Activated gamma-delta T cell treated with Interleukin-2 at 50 U/mL for 16 hours (primary cell): ENCODE measurements at places on chromosomes 7 and 10.

- no peak for DNase-seq
Measured at GRCh38 chr7:32574626-32575025, 79.3 kb downstream of the AVL9 start.

DNA sequence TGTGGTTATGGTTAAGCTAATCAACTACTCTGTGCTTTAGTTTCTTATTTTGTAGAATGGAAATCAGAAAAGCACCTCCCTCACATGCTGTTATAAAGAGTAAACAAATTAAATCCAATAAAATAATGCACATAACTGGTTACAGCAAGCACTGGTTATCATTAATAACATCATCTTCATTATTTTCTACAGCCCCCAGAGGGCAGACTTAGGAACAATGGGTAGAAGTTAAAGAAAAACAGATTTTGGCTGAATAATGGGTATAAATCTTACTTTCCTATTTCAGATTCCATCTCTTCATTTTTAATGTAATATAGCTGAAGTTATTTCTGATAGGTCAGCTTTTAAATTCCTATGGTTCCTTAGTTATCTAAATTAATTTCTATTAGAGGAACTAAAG lies 126.5 kb downstream of the DOCK4 start:
- DNase-seq, result no peak

- DNase-seq, result no peak
Measured at GRCh38 chr10:75165684-75166622, 44.6 kb upstream of the VDAC2 start.

DNA sequence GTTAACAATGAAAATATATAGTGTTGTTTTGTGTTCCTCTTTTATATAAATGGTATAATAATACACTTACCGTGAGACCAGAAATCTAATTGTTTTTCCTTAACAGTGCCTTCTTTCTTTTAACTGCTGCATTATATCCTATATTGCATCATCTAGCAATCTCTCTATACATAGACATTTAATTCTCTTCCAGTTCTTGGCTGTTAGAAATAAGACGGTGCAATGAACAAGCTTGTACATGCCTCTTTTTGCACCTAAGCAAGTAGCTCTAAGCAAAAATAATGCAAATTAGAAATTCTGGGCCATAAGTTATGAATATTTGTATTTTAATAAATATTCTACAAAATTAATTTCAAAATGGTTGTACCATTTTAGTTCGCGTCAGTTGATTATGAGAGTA lies 55.9 kb upstream of the AHR start:
- DNase-seq, result no peak

- DNase-seq, result no peak
Measured at GRCh38 chr7:99594948-99595745, 2.9 kb upstream of the TMEM225B start.

DNA sequence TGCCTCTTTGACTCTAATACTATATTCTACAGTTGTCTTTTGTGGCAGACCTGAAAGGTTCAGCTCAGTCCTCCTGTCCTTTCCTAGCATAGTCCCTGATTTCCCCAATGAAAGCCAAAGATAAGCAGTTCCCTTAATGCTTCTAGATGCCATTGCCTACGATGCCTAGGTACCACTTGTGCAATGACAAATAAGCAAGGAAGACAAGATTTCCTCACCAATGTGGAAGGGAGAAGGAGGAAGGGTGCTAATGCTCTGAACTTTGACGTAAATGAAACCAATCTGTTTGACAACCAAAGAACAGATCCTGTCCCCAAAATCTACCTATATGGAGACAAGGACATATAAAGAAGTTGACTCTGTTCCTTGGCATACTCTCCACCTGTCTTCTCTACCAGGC lies 393.3 kb downstream of the KCNMA1 start:
- DNase-seq, result no peak

- DNase-seq, result no peak
Measured at GRCh38 chr10:72044417-72045041, 43.8 kb downstream of the SPOCK2 start.

DNA sequence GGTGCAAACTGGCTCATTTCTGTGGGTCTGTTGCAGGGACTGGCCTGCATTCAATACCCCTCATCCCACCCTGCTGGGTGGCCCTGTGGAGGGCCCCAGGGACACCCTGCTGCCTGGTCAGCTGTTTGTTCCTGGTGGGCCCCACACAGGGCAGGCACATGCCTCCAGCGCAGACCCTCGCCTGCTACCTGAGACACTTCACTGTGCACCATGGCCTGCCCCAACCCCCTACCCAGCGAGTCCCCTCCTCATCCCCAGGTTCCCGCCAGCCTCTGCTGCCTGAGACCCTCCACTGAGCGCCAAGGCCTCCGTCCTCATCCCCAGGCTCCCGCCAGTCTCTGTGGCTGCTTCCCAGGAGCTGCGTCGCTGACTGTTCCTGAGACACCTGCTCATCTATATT lies 16.8 kb downstream of the GPR146 start:
- no peak for DNase-seq

- no peak for DNase-seq
Measured at GRCh38 chr7:101902680-101903514, 85.5 kb downstream of the CUX1 start.

GRCh38 chr7:1936531-1937251 lies 266.6 kb downstream of the ELFN1 start:
- DNase-seq, result no peak

GRCh38 chr7:158001621-158002320 lies 585.9 kb downstream of the PTPRN2 start:
- DNase-seq, result no peak

DNA sequence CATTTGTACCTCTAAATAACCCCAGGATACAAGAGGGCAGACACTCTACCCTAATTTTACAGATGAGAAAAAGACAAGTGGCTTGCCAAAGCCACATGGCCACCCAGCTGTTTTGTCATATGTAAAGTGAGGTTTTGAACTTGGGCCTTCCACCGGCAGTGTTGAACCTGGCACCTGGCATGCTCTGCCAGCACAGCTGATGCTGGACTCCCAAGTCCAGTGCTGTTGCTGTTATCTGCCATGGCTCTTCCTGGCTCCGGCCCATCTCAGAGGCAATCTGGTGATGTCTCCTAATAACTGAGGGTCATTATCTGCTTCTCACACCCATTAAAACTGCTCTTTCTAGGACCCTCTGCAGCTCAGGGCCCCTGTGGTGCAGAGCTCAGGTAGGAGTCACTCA lies 25.0 kb downstream of the BCCIP start:
- no peak for DNase-seq

- no peak for DNase-seq
Measured at GRCh38 chr10:87657371-87657770, 2.3 kb upstream of the PAPSS2 start.

- DNase-seq, result no peak
Measured at GRCh38 chr7:142089035-142089434, 22.5 kb upstream of the MGAM2 start.

DNA sequence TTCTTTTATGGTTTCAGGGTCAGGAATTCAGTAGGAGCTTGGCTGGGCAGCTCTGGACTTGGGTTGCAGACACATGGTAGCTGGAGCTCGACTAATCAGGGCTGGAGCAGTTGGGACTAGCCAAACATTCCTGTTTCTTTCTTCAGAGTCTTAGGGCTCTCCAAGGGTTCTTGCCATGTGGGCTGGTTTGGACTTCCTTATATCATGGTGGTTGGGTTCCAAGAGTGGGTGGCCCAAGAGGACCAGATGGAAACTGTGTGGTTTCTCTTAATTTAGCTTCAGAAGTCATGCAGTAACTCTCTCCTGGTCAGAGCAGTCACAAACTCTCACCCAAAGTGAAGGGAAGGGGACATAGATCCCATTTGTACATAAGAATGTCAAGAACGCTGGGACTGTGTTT lies 270.1 kb upstream of the FZD1 start:
- no peak for DNase-seq

GRCh38 chr10:4181621-4182049 lies 396.6 kb upstream of the KLF6 start:
- no peak for DNase-seq

DNA sequence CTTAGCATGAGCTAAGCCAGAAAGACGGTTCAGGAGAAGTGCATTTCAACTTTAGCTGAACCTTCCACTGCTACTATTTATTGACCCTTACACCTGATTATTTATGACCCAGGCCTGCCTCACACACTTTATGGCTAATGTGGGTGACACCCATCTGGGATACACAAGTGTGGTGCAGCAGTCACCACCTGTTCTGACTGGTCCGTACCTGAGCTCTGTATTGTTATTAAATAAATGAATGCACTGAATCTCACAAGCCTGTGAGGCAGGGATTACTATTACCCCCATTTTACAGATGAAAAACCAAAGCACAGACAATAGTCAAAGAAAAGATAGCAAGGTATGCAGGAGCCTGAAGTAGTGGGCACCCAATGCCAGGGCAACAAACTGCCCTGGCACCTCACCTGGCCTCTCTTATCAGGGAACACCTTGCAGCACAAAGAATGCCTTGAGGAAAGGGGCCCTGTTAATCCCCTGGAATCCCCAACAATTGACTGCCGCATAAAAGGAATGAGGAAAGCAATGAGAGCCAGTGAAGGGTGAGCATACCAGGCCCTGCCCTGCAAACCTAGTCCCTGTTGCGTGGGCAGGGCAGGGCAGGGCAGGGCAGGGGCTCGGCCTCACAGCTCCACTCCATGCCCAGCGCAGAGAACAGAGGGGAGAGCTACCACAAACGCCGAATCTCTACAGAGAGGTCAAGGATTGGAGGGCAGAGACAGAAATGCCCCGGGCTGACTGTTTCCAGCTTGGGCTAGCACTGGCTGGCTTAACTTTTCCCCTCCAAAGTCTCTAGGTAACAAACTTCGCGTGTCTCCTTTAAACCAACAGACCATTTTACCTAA lies 1.3 kb downstream of the ANXA11 start:
- DNase-seq, result no peak
